Muscle of leg (tissue), 16 donors: ENCODE measurements at places on chromosomes 7 and 10. TPM values are rescaled to one million over a fixed set of nuclear protein-coding genes. Genes with fewer than 3 reads are reported as not detected.

DNA sequence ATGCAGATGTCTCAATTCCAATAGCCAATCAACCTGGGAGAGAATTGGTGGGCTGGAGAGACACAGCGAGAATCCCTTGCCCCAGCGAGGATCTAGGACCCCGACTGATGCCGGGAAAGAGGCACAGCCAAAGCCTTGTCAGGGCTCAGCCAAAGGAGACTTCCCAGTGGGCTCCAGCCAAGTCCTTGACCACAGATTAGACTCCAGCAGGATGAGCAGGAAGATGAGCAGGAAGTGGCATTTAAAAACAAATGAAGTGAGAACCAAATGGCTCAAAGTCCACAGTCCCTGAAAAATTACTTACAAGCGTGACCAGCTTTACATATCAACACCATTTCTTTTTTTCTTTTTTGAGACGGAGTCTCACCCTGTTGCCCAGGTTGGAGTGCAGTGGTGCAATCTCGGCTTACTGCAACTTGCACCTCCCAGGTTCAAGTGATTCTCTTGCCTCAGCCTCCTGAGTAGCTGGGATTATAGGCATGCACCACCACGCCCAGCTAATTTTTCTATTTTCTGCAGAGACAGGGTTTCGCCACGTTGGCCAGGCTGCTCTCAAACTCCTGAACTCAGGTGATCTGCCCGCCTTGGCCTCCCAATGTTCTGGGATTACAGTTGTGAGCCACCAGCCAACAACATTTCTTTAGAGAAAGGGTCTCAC is 40.2 kb downstream of the CTBP2 start:
- peak; percentile 52 for DNase-seq

- no peak for DNase-seq
These were observed 134.0 kb downstream of the GLI3 start for GRCh38 chr7:42103020-42103419.

Gene MKX
- 14.7 TPM for total RNA-seq

GRCh38 chr7:74332373-74333176 is 43.4 kb downstream of the CLIP2 start:
- DNase-seq, result no peak

DNA sequence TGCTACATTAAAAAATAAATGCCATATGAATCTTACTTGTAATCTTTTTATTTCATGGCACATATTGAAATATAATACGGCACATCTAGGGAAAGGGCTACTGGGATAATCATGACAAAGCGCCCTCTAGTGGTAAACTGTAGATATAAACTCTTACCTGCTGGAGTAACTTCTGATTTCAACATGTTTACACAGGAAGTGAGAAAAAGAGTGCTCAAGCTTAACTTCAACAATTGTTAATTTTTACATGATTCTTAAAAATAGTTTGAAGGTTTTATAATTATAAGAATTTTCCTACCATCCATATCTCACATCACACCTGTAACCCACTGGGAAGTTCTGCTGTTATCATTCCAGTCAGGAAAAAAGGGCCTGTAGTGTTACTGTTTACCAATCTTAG is 2.0 kb upstream of the HEPACAM2 start:
- DNase-seq, result peak; percentile 57

Gene STOX1
- total RNA-seq, result 2.7 TPM

- DNase-seq, result no peak
These were observed 411.7 kb upstream of the NRP1 start for GRCh38 chr10:33746186-33746585.

Gene YAE1
- 32.1 TPM for total RNA-seq

Gene NYAP1
- total RNA-seq, result 1.6 TPM

- DNase-seq, result no peak
These were observed 290.2 kb upstream of the CDC14C start for GRCh38 chr7:48634116-48634632.

DNA sequence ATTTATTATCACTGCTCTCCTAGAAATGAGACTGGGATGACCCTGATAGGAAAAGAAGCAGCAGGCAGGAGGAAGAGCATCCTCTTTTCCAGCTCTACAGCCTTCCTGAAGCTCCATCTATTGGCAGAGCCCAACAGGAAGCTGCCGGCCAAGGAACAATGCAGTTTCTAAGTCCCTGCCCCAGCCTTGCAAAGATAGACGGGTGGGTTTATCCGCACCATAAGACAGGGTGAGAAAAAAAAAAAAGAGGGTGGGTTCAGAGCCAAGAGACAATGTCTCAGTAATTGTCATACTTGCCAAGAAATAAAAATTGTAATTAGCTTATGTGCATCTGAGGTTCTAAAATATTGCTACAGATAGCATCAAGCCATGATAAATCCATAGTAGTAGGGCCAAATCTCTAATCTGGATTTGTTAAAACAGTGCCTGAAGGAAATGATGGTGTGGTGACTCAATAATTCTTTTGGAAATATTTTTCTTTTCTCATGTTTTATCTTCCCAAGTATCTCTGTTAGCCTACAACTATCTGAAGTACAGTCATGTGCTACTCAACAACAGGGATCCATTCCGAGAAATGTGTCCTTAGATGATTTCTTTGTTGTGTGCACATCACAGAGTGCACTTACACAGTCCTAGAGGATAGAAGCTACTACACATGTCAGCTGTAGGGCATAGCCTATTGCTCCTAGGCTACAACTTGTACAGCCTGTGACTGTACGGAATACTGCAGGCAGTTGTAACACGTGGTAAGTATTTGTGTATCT is 242.9 kb upstream of the CXCL12 start:
- DNase-seq, result no peak

- DNase-seq, result no peak
These were observed 41.1 kb downstream of the AP5Z1 start for GRCh38 chr7:4816419-4817080.
